ENCODE measurements at places on chromosomes 6 and 20. TPM values are rescaled to one million over a fixed set of nuclear protein-coding genes. Genes with fewer than 3 reads are reported as not detected.

Gene PI16
- total RNA-seq, result not detected

Gene CFB
- 1.2 TPM for total RNA-seq

Gene TSBP1
- not detected for total RNA-seq

Gene SMPDL3A
- 6.1 TPM for total RNA-seq

Gene GABRR1
- not detected for total RNA-seq

Gene ADGRF1
- 12.9 TPM for total RNA-seq

Gene MAFB
- 0.65 TPM for total RNA-seq

Gene ADGRF4
- 3.1 TPM for total RNA-seq

Gene HTR1E
- total RNA-seq, result not detected

Gene OOEP
- total RNA-seq, result 0.11 TPM

Gene SYNE1
- 4.6 TPM for total RNA-seq

Gene GRM4
- total RNA-seq, result 0.38 TPM

Gene LTB
- 1.5 TPM for total RNA-seq

Gene OXT
- total RNA-seq, result not detected

Gene BMP2
- 5.6 TPM for total RNA-seq

Gene PNPLA1
- not detected for total RNA-seq

Gene BPIFB3
- total RNA-seq, result not detected

Gene CAPN11
- not detected for total RNA-seq

Gene TBX18
- under 0.01 TPM for total RNA-seq

Gene ALDH8A1
- not detected for total RNA-seq

Gene FNDC1
- total RNA-seq, result 0.08 TPM

Gene MTHFD1L
- total RNA-seq, result 54.3 TPM

Gene BNIP5
- not detected for total RNA-seq

Gene OGFRL1
- total RNA-seq, result 20.6 TPM

Gene PPP1R18
- total RNA-seq, result 97.1 TPM

Gene CRYBG1
- total RNA-seq, result 64.1 TPM

Gene BPI
- total RNA-seq, result not detected

Gene GPLD1
- 0.31 TPM for total RNA-seq

Gene SEL1L2
- not detected for total RNA-seq

Gene CPNE5
- 0.08 TPM for total RNA-seq

Gene NTSR1
- 0.23 TPM for total RNA-seq

Gene PRR18
- total RNA-seq, result not detected

Gene EYA4
- total RNA-seq, result not detected

Gene DCDC2
- total RNA-seq, result not detected

Gene SMLR1
- not detected for total RNA-seq

Gene GPR6
- not detected for total RNA-seq

Gene HLA-DOA
- total RNA-seq, result 0.11 TPM

Gene ACTL10
- total RNA-seq, result 3.4 TPM

Gene MTFR2
- total RNA-seq, result 8.6 TPM

Gene BPIFB4
- not detected for total RNA-seq

Gene GDAP1L1
- not detected for total RNA-seq

Gene DEF6
- total RNA-seq, result 52.8 TPM

Gene HMGA1
- 425 TPM for total RNA-seq

Gene HS3ST5
- not detected for total RNA-seq

Gene TGM6
- not detected for total RNA-seq

Gene XPO5
- total RNA-seq, result 29.0 TPM

Gene SUMO4
- total RNA-seq, result 0.16 TPM

Gene TSPO2
- total RNA-seq, result not detected

Gene TRIM26
- total RNA-seq, result 33.2 TPM

Gene FOXC1
- total RNA-seq, result 3.5 TPM

Gene ENPP1
- total RNA-seq, result 0.08 TPM
